ENCODE measurements at places on chromosomes 1 and 21. TPM values are rescaled to one million over a fixed set of nuclear protein-coding genes. Genes with fewer than 3 reads are reported as not detected.
A peak's percentile ranks its signal among the peaks of the same experiment; 100 is the strongest.

DNA sequence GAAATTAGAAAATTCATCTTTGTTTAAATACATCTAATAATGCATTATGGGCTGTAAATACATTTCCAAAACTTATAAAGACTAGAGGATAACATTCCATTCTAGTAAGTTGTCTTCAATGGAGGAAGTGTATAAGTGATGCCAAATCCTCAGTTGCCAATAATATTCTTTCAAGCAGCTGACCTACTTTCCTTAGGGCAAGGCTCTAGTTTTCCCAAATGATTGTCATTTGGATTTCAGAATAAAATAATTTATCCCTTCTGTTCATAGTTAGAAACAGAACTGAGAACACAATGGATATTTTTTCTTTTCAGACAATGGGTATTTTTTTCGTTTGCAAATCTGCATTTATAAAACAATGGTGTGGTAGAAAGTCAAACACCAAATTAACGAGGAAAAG is 354.9 kb upstream of the ADAMTS5 start:
- no peak for DNase-seq

Gene SYT14
- total RNA-seq, result 14.0 TPM

Gene LRRN2
- not detected for total RNA-seq

DNA sequence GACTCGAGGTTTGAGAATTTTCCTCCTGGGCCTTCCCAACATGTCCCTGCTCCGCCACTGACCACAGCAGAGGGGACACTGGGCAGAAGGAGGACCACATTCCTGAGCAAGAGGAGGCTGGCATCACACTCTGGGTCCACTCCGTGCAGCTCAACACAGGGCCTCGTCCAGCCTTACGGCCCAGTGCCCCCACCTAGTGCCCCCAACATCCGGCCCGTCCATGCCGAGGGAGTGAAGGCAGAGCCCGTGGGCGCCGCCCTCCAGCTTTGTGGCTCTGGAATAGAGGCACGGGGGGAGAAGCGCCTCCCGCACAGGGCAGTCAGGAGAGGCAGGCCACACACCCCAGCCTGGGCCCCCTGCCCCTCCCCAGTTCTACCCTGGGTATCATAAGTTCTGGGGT is 158.3 kb downstream of the NPHP4 start:
- DNase-seq, result no peak

Gene COL8A2
- 0.26 TPM for total RNA-seq

- DNase-seq, result no peak
These were observed 464 bp upstream of the RNASEL start for GRCh38 chr1:182589520-182589919.

DNA sequence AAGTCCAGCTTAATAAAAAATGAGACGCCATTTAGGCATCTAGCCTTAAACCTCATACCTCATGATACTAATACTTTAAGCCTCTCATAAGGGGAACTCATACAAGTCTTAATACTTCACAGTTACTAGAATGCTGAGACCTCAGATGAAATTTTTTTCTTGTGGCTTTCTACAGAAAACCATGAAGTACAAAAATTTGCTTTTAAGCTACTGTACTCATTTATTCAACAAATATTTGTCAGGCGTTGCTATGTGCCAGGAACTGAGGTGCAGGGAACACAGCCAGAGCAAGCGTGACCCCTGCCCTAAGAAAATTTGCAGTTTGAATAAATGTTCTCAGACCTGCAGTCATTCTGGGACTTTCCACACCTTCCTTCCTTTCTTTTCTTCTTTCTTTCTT is 150.6 kb downstream of the MRPL39 start:
- peak; percentile 19 for DNase-seq

GRCh38 chr1:29990304-29990703 is 733.1 kb downstream of the MATN1 start:
- DNase-seq, result no peak

DNA sequence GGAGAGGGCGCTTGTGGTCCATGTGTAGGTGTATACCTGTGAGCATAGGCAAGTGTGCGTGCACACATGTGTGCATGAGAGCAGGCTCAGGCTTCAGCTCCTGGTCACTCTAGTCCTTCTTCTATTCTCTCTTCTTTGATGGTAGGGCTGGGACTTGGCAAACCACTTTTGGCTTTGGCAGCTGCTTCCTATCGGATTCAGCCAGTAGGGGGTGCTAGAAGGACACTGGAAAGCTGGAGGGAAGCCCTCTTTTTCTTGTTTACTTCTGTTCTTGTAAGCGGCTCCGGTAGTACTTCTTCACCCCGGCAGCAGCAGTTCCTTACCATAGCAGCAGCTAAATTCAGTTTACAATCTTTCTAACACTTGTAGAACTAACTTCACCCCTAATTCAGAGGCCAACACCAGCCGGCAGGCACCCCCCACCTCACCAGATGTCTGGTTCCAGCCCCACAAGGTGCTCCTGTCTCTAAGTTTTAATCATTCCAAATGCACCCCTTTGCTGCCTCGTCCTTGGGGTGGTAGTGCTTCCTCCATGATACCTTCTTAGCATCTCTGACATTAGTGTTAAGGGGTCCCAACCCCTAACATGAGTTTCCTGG is 25.1 kb downstream of the NENF start:
- DNase-seq, result peak; percentile 62

Gene GALE
- 67.6 TPM for total RNA-seq

Gene ST7L
- total RNA-seq, result 22.3 TPM

GRCh38 chr1:31802190-31803150 is 13.4 kb downstream of the SPOCD1 start:
- DNase-seq, result peak; percentile 37

- no peak for DNase-seq
These were observed 74.8 kb downstream of the MTR start for GRCh38 chr1:236869911-236870310.

GRCh38 chr21:45507523-45507875 is 34.7 kb downstream of the SLC19A1 start:
- DNase-seq, result no peak

Gene OTUD7B
- 12.0 TPM for total RNA-seq

- DNase-seq, result no peak
These were observed 180.4 kb upstream of the PKN2 start for GRCh38 chr1:88503646-88504045.

Gene PDPN
- not detected for total RNA-seq

DNA sequence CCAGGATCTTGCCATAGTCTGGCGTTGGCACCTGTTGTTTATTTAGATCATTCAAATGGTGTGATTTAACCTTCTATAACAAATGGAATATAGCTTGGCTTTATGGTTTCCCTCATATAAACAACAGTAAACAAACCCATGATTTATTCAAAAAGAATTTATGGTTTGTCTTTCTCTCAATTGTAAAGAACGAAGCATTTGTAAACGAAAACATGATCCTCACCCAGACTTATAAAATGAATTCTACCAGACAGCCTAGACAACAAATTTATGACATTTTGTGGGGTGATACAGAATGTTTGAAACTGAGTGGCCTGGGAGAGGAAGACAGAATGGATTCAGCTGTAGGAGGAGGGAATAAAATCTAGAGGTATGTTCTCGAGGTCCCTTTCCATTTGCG is 66.1 kb upstream of the PTGFR start:
- DNase-seq, result no peak

DNA sequence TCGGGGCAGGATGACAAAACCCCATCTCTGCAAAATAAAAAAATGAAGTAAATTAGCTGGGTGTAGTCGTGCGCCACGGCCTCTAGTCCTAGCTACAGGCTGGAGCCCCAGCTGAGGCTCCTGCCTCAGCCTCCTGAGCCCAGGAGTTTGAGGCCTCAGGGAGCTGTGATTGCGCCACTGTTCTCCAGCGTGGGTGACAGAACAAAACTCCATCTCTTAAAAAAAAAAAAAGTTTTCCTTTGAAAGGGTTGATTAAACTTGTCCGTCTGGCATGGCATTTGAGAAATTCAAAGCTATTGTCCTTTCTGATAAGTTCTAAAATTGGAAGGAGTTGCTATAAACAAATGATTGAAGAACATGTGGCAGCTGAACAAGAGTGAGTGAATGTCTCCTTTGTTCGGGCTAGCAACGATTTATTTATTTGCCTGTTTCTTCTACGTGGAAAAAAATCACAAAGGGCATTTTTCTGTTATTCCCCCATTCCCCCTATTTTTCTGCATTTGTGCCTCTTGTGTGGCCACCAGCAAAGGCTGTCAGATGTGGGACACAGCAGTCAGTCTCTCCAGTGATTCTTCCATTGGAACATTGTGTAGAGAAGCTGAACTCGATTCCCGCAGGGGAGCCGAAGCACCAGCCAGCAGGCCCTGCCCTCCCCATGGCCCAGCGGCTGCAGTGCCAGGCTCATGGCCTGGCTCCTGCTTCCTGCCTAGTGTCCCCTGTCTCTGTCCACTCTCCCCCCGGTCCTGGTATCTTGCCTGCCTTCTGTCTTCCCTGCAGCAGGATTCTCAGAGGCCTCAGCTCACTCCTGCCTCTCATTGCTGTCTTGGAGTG is 21.5 kb upstream of the PWP2 start:
- DNase-seq, result no peak

Gene HSPA6
- total RNA-seq, result not detected

- DNase-seq, result no peak
These were observed 265.1 kb downstream of the PTPRU start for GRCh38 chr1:29501227-29501976.

GRCh38 chr1:163842571-163842970 is 520.8 kb downstream of the NUF2 start:
- no peak for DNase-seq

GRCh38 chr1:34771573-34772371 is 9.2 kb upstream of the GJB3 start:
- no peak for DNase-seq

Gene SLC9C2
- not detected for total RNA-seq

Gene LRRC7
- total RNA-seq, result 0.80 TPM

Gene HCN3
- 1.8 TPM for total RNA-seq

Gene LRRC71
- total RNA-seq, result not detected

- DNase-seq, result no peak
These were observed 224.9 kb upstream of the FGGY start for GRCh38 chr1:59071876-59072582.

Gene NTMT2
- total RNA-seq, result not detected

DNA sequence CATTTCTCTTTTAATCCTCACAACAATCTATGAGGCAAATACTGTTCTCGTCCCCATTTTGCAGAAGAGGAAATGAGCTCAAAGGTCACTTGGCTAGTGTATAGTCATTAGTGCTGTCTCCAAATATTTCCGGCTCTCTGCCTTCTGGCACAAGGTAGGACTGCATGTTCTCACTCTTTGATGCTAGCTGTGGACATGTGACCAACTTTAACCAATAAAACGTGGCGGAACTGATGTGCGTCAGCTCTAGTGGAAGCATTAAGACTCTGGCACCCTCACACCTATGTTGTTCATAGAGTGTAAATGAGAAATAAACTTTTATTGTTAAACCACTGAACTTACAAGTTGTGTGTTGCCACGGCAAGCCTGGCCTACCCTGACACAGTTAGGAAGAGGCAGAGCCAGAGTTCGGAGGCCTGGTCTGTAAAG is 5.0 kb upstream of the KIF21B start:
- DNase-seq, result no peak

DNA sequence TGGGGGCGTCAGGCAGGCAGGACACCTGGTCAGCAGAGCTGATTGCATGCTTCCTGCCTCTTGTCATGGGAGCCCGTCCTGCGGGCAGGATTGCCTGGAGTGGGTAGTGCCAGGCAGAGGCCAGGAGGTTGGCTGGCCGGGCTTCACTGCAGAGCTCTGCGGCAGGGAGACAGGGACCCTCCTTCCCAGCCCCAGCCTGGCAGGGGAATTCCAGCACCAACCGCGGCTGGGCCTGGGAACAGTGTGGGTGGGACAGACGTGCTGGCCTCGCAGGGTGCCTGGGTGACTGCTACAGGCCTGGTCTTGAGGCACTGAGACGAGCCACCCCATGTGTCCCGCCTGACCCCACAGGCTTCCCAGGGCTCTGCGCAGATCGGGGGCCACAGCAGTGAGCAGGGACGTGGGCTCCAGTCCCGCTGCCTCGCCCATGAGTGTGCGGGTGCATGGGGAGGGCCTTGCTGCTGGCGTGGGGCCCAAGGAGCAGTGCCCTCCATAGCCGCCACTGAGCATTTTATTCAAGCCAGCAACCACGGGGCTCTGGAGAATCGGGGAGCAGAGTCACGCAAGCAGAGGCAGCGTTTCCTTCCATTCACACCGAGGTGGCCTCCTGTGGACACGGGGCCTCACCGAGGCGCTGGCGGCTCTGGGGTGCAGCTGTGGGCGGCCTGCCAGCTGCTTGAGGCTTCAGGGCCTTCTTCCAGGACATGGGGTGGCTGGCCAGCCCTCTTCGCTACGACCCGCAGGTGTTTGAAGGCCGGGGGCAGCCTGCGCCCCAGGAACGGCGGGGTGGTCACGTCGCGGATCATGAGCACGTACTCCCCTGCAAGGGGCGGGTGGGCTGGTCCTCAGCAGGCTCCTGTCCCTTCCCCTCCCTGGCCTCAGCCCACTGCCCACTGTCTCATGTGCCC is 70.3 kb downstream of the MORN1 start:
- no peak for DNase-seq

Gene ETNK2
- 1.1 TPM for total RNA-seq

Gene CD1C
- not detected for total RNA-seq

- peak; percentile 4 for DNase-seq
These were observed 144.7 kb downstream of the NEGR1 start for GRCh38 chr1:72137656-72138055.

Measured in LHCN-M2 (cell line).